ENCODE measurements at places on chromosomes 16 and 17.

DNA sequence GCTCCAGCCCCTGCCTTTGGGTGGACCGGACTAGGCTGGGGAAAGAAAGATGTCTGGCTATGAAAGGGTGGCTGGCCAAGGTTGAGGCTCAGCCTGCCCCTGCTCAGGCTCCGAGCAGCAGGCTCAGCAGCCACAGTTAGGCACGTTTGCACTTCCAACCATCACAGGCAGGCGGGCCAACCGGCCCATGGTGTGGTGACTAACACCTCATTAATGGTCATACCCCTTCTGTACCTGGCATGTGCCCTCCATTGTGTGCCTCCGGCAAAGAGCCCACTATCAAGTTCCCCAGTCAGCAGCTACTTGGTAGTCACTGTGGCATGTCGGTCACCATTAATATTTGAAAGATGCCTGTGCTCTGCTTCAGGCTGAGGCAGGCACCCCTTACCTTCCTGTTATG lies 6.7 kb downstream of the TBC1D24 start:
- peaks cover 5% of the 10 kb centered on the region for H3K4me1 ChIP-seq
- H3K27ac ChIP-seq: no peak overlapping the region
- no peak for DNase-seq

DNA sequence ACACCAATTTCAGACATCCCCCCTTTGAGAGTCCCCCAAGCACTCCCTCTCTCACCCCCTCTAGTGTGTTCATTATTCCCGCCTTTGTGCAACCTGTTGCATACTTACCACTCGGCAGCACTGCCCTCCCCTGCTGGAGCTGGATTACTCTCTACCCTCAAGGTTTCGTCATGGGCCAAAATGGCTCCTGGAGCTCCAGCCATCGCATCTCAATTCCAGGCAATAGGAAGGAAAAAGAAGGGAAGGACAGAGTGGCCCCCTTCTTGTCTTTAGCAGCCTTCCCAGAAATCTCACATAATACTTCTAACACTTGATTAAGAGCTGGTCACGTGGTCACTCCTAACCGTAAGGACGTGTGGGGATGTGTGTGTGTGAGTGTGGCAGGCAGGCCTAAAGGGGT lies 20.2 kb downstream of the TMEM186 start:
- H3K4me1 ChIP-seq: no peaks in the 10 kb centered on the region
- H3K27ac ChIP-seq: no peak overlapping the region
- H3K27me3 ChIP-seq: no peaks in the 10 kb centered on the region
- peaks cover 24% of the 10 kb centered on the region for H3K36me3 ChIP-seq

DNA sequence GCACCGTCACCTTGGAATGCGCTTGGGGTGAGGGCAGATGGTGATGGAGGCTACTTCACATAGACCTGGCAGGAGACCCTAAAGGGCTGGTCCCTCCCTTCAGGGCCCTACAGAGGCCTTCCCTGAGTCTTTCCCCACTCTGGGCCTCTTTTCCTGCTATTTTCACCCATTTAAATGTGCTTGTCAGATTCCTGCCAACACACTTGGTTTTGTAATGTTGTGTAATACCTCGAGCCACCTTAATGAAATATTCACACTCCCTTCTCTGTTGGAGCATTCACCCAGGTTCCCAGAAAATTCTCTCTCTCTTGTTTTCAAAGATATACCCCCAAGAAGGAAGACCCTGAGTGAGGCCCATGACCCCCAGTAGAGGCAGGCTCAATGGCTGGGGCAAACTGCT lies 456.6 kb upstream of the DYNLRB2 start:
- DNase-seq: no peak
- H3K4me1 ChIP-seq: no peaks in the 10 kb centered on the region
- no peak overlapping the region for H3K4me3 ChIP-seq
- no peak overlapping the region for H3K27ac ChIP-seq
- no peaks in the 10 kb centered on the region for H3K36me3 ChIP-seq
- peaks cover 1% of the 10 kb centered on the region for H3K27me3 ChIP-seq

DNA sequence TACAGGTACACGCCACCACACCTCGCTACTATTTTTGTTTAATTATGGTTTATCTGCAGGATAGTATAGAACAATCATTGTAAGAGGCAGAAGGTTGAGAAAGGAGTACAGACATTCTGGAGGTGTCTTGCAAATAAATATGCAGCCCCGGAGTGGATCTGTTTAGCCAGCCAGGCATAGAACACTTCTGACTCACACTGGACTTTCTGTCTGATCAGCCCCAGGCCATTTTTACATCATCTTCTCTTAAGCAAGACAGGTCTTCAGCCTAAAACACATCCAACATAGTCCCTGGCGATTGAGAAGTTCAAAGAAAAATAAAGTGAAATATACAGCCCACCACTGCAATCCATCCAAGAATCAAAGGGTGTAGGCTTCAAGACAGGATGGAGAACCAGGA lies 81.4 kb downstream of the XYLT1 start:
- no peak overlapping the region for H3K4me3 ChIP-seq
- no peaks in the 10 kb centered on the region for H3K27me3 ChIP-seq
- peaks cover 25% of the 10 kb centered on the region for H3K4me1 ChIP-seq
- no peak overlapping the region for H3K27ac ChIP-seq
- peaks cover 28% of the 10 kb centered on the region for H3K36me3 ChIP-seq
- no peak for DNase-seq

DNA sequence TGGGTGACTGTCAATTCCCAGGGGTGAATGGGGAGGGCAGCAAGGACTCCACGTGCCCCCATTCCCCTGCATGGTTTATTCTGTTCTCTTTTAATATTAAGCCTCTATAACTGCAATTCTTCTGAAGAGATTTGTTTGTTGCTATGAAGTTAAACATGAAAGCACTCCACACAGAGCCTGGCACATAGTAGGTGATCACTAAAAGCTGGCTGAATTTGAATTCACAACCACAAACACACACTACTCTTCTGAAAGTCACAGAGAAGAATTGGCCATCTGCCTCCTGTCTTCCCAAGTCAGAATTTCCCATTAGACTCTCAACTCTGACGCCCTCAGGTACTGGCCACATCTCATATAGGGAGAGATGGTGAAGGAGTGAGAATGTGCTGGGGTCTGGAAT lies 55.5 kb downstream of the COG7 start:
- no peaks in the 10 kb centered on the region for H3K4me1 ChIP-seq
- H3K4me3 ChIP-seq: no peak overlapping the region
- no peak overlapping the region for H3K27ac ChIP-seq
- no peak for DNase-seq
- no peaks in the 10 kb centered on the region for H3K27me3 ChIP-seq

GRCh38 chr16:85667261-85667660 lies 21.5 kb downstream of the GINS2 start:
- peaks cover 83% of the 10 kb centered on the region for H3K36me3 ChIP-seq
- no peak overlapping the region for H3K27ac ChIP-seq
- DNase-seq: no peak
- H3K27me3 ChIP-seq: no peaks in the 10 kb centered on the region

- peaks cover 6% of the 10 kb centered on the region for H3K4me1 ChIP-seq
- no peak overlapping the region for H3K27ac ChIP-seq
- H3K36me3 ChIP-seq: no peaks in the 10 kb centered on the region
- no peak overlapping the region for H3K4me3 ChIP-seq
- H3K27me3 ChIP-seq: no peaks in the 10 kb centered on the region
Observed at GRCh38 chr16:10314811-10315210, 71.0 kb upstream of the ATF7IP2 start.
